Fibroblast of the conjunctiva (primary cell): ENCODE measurements at places on chromosomes 7 and 10.
A peak's percentile ranks its signal among the peaks of the same experiment; 100 is the strongest.

- DNase-seq, result no peak
These were observed 456.4 kb upstream of the PFKP start for GRCh38 chr10:2610946-2611345.

DNA sequence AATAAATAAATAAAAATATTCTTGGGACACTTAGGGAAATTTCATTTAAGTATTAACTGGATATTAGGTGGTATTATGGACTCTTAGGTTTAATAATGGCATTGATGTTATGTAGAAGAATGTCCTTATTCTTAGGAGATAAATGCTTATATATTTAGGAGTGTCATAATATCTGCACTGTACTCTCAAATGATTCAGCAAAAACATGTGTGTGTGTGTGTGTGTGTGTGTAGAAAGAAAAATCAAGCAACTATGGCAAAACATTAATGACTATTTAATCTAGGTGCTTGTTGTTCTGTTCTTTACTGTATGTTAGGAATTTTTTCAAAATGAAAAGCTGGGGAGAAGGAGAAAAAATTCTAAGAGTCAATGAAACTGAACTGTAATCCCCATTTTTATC is 3.9 kb downstream of the ASNS start:
- no peak for DNase-seq

- no peak for DNase-seq
These were observed 136.6 kb upstream of the FAM20C start for GRCh38 chr7:55690-56248.

GRCh38 chr10:72364239-72364777 is 9.6 kb upstream of the DNAJB12 start:
- peak; percentile 92 for DNase-seq

GRCh38 chr10:127137391-127137790 is 59.0 kb downstream of the INSYN2A start:
- DNase-seq, result no peak
